ENCODE measurements at places on chromosomes 7 and 10. TPM values are rescaled to one million over a fixed set of nuclear protein-coding genes. Genes with fewer than 3 reads are reported as not detected.

DNA sequence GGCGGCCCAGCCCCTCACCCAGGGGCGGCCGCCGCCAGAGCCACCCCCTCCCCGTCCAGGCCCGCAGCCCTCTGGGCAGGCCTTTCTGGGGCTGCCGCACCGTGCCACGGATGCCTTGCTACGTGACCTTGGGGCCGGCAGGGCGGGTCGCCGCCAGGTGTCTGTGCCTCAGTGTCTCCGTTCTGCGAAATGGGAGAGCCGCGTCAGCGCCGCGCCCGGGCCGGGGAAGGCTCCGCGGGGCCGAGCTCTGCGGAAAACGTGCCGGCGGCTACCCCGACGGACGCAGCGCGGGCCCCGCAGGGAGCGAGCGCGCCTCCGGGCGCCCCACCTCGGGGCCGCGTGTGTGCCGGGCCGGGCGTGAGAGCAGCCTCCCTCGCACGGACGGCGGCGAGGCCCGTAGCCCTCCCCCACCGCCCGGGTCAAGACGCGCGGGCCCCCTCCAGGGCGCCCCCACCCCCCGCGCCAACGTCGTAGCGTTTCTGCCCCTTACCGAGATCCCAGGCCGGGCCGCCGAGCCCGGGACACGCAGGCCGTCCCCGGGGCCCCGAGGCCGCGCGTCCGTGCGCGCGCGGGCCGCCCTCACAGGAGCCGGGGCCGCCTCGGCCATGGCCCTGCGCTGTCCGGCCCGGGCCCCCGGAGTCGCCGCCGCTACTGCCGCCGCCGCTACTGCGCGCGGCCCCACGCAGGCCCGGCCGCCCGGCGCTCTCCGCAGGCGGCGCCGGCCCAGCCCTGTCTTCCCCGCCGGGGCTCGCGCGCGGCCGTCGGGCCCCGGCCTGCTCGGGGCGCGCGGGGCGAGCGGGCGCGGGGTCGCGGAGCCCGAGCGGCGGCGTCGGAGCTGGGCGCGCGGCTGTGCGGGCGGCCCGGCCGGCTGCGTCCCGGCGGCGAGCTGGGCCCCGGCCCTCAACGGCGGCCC is 1.1 kb downstream of the ZNF777 start:
- DNase-seq: no peak

DNA sequence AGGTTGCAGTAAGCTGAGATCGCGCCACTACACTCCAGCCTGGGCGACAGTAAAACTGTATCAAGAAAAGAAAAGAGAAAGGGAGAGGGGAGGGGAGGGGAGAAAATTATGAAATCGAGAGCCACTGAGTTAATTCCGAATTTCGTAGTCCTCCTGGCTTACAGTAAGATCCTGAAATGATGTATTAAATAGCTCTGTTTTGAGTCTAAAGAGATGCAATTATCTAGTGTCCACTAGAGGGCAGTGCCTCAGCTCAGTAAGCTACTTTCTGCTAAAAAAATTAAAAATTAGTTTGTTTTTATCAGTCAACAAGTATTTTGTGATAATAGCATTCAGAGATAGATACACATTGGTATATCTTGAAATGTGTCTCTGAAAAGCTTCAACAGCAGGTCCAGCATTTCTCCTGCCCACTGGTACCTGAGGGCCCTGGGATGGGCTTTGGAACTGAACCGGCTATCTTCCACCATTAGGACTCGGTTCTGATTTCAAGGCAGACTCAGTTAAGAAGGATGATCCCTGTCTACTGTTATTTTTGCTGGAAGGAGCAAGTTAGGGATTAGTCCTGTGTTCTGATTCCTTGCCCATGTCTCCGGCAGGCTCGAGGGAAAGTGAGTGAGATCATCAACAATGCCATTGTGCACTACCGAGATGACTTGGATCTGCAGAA is 19.5 kb downstream of the TSPAN33 start:
- DNase-seq: no peak

The TWIST1 gene
- total RNA-seq: 18.5 TPM

The PON1 gene
- not detected for total RNA-seq

The SH2B2 gene
- not detected for total RNA-seq
